ENCODE measurements at places on chromosomes 1 and 21.

DNA sequence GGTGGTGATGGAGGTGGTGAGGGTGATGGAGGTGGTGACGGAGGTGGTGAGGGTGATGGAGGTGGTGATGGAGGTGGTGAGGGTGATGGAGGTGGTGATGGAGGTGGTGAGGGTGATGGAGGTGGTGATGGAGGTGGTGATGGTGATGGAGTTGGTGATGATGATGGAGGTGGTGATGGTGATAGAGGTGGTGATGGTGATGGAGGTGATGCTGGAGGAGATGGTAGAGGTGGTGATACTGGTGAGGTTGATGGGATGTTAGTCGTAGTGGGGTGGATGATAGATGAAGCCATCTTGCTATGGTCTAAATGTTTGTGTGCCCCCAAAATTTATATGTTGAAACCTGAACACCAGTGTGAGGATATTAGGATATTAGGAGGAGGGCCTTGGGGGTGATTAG, 25.3 kb upstream of the IFNLR1 start:
- DNase-seq, result no peak

GRCh38 chr1:21896652-21897532, 40.2 kb downstream of the HSPG2 start:
- peak; percentile 69 for DNase-seq

DNA sequence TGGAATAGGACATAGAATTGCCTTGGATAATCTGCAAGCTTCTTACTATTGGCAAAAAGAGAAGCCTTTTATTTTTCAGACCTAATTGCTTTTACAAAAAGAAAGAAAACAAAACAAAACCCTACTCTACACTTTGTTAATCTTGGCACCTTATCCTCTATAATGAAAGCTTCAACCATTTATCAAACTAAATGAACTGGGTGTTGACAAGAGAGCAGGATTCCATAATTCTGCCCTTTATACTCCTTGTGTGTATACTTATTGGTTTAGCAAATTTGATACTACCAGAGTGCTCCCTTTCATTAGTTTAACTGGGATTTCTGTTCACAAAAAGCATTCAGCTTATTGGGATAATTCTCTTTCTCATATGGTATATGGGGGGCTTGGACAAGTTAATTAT, 3.0 kb upstream of the TMCC2 start:
- DNase-seq, result no peak

DNA sequence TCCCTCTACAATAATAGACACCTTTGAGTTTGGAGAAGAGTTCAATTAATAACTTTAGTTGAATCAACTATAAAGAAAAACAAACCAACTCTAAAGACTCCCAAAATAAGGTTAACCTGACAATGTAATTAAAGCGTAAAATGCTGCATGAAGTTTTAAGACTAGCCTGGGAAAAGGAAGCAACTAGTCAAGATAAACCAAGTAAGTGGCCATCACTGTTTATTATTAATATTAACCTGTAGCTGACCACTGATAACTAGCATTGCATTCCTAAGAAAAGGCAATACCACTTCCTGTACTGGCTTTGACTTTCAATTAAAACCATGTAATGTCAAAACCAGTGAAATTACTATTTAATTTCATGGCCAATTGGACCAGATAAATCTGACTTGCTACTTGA, 3.0 kb downstream of the PPP1R15B start:
- no peak for DNase-seq

- no peak for DNase-seq
Observed at GRCh38 chr21:30072496-30072895, 94.1 kb downstream of the CLDN17 start.
